ENCODE measurements at places on chromosomes 6 and 20. TPM values are rescaled to one million over a fixed set of nuclear protein-coding genes. Genes with fewer than 3 reads are reported as not detected.

DNA sequence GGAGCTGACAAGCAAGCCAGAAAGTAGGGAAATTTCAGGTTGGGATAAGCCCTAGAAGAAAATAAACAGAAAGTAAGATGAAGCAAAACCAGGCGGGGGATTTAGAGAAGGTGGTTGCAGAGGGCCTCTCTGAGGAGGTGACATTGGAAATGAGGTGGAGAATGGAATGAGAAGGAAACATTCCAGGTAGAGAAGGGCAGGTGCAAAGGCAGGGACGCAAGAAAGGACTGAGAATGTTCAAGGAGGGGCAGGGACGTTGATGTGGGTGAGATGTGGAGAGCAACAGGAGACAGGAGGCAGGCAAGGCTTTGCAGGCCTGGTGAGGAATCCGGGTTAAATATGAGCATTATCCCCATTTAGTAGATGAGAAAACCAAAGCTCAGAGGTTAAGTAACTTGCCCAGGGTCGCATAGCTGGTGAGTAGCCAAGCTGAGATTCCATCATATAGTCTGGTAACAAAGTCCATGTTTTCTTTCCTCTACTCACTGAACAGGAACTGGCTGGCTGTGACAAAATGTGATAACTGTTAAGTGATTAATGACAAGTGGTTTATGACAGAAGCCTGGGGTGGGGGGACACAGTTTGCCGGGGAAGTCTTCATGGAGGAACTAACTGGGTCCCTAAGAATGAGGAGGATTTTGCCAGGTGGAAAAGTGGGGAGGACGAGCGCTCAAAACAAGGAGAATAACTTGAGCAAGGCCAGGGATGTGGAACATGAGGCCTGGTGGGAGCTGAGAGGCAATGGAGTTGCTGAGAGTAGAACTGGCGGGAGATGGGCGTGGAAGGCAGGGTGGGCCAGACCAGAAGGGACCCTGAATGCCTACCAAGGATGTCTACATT, 32.6 kb downstream of the MRPL14 start:
- DNase-seq: no peak

- DNase-seq: no peak
Measured at GRCh38 chr6:136532030-136532429, 18.2 kb downstream of the MAP7 start.

- DNase-seq: no peak
Measured at GRCh38 chr20:35121186-35121585, 25.9 kb downstream of the EDEM2 start.

GRCh38 chr6:82554666-82555065, 191.0 kb downstream of the TPBG start:
- no peak for DNase-seq

DNA sequence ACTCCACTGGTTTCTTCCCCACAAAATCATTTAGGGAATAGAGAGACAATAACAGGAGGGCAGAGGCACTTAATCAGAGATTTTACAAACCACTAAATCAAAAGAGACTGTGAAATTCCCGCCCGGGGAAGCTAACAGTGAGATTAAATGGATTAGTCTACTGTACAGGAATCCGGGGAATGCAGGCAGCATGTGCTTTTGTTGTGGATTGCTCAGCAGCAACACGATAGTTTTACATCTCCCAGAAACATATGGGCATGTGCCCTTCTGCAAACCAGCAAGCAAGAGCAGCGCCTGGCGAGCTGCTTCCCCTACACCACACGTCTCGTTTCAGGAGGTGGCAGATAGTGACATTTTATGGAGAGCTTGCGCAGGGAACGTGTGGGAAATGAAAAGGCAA, 382.3 kb downstream of the CD83 start:
- DNase-seq: no peak

DNA sequence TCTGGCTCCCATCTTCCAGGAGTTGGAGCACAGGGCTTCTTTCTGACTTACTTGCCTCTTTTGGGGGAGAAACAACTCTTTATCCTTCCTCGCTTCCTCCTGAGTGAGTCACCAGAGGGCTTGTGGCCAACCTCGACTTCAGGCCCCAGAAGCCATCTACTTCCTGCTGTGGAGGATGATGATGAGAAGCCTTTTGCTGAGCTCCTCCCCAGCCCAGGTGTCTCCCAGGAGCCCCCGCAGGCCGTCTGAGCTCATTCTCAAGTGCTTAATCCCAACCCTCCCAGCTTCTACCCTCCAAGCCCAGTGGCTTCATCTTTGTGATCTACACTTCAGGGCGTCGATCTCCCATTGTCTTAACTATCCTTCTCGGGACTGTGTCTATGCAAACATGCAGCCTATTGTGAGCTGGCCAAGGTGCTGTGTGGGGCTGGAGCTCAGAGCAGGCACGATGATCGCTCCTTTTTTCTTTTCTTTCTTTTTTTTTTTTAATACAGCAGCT, 27.9 kb downstream of the SDCBP2 start:
- no peak for DNase-seq

DNA sequence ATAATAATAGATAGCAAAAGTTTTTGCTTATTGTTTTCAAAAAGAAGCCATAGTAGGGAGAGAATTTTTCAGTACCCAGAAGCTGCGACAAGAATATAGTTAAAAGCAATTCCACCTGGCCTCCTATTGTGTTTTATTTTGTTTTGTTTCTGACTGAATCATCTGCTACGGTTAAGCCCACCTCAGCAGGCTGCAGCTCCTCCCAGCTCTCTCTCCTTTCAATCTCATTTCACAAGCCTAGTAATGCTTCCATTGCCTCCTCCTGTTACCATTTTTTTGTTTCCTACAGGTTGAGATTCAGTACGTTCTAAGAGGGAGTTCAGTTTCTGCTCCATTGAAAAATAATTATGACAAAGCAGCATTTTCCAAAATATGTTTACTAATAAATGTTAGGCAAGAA, 77.9 kb downstream of the PCSK2 start:
- DNase-seq: no peak

- DNase-seq: no peak
Measured at GRCh38 chr6:16746401-16746800, 14.9 kb downstream of the ATXN1 start.

DNA sequence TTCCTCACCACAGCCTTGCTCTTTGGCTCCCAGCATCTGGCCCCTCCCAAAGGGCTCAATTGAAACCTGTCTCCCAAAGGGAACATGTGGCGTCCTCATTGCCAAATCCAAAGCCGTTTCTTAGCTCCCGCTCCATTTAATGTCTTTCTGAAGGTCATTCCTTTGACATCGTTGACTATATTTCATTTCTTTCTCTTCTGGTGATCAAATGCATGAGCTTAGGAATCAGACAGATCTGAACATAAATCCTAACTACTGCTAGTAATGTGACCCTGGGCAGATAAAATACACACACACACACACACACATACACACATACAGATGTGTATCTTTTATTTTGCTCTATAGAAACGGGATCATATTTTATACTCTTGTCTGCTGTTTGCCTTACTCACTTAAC, 964.7 kb upstream of the FLRT3 start:
- DNase-seq: no peak

DNA sequence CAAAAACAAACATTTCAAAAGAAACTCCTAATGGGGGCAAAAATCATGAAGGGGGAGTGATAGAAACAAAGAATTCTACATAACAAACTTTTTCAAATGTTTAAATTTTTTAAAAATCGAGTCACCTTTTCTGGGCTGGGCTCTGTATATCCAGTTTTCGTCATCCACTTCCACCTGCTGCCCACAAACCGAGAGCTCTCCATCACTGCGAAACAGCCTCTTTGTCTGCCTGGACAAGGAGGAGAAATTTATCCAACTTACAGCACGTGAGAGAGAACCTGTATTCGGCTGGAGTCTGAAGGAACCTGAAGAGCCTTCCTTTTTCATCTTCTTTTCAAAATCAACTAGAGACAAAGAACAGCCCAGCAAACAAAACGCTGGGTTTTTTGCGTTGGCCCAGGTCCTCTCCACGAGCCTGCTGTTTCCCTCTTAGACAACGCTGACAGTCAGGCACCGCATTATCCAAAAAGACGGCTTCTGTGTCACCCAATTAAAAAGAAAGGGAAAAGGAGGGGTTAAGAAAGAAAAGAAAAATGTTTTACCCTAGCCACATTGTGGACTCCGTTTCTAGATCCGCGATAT, 72.4 kb upstream of the NHSL1 start:
- DNase-seq: no peak

DNA sequence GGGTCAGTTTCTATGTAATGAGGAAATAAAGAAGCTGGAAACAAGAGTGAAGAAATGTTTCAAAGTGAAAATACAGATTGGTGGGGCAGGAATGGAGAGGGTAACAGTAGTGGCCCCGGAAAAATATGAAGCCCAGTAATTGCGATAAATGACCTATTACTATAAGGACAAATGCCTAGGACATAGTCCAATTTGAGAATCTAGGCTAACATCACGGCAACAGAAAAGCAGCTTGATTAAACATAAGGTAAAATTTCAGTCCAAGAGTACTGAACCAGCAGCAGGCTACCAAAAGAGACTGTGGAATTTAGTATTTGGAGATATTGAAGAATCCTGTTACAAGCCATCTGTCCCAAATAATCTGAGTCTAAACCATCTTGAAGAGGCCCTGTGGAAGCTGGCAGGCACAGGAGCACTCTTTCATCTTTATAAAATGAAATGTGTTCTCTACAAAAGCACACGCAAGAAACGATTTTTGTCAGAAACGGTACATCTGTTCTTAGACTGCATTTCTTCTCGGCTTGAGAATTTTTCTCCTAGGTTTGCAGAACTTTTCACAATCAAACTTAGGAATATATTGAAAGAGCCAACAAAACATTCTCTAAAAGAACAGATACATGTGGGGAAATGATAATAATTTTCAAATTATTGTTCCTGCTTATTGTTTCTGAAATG, 49.3 kb downstream of the ELOVL5 start:
- DNase-seq: no peak

- DNase-seq: peak; percentile 31
Measured at GRCh38 chr6:5471044-5471443, 209.7 kb downstream of the FARS2 start.

- no peak for DNase-seq
Measured at GRCh38 chr6:71621918-71622519, 264.3 kb upstream of the RIMS1 start.

DNA sequence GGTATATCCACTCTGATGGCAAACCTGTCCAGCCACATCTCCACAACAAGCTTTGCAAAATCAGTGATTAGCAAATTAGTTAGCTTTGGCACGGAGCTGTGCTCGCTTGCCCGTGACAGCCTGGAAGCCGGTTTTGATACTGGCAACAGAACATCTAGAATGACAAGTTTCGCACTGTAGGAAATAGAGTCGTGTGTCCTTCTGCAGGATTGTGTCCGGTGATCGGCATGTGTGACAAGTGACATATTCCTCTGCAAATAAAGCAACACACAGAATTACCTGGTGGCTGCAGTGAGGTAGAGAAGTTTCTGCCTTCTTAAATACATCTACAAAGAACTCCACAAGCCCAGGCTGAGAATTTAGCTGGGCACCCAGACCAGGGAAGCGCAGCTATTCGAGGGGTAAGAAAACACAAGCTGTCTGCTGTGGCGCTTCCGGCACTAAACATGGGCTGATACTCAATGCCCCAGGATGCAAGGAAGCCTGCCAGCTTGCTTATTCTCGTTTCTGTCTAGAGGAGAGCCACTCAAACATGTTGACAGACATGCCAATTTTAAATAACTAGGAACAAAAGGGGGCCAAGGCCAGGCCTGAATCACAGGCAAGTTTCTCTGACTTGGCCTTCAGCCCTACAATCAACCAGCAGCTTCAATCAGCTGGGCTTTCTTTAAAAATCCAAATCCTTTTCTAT, 22.2 kb downstream of the EIF2S2 start:
- DNase-seq: no peak

- no peak for DNase-seq
Measured at GRCh38 chr6:154885214-154885613, 109.9 kb upstream of the TIAM2 start.

GRCh38 chr6:142857233-142857761, 87.7 kb downstream of the HIVEP2 start:
- DNase-seq: no peak

DNA sequence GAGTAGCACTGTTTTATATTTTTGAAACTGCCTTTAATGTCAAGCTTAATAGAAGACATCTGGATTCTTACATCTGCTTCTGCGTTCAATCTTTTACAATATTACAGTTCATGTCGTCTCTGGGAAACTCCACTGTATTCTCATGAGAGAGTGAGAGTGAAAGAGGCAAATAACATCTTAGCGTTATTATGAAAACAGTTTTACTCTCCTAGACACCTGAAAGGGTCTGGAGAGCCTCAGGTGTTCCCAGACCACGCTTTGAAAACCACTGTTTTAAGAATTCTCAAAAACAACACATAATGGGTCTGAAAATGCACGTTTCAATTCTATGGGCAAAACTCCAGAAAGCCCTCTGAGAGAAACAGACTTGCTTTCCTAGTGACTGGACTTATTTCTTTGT, 63.3 kb downstream of the ARHGAP18 start:
- no peak for DNase-seq

DNA sequence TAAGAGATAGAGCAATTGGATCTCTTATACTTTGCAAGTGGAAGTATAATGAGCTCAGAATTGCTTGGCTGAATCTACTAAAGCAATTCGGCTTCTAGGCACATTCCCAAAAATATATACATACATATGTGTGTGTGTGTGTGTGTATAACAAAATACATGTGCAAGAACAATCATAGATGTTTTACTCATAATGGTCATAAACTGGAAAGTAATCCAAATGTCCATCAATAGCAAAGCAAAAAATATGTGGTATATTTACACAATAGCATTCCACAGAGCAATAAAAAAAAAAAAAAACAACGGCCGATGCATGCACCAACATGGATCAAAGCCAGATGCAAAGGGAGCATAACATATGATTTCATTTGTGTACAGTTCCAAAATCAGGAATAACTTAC, 707.9 kb downstream of the RFPL4B start:
- no peak for DNase-seq

- no peak for DNase-seq
Measured at GRCh38 chr6:148203970-148204369, 138.7 kb upstream of the SASH1 start.

DNA sequence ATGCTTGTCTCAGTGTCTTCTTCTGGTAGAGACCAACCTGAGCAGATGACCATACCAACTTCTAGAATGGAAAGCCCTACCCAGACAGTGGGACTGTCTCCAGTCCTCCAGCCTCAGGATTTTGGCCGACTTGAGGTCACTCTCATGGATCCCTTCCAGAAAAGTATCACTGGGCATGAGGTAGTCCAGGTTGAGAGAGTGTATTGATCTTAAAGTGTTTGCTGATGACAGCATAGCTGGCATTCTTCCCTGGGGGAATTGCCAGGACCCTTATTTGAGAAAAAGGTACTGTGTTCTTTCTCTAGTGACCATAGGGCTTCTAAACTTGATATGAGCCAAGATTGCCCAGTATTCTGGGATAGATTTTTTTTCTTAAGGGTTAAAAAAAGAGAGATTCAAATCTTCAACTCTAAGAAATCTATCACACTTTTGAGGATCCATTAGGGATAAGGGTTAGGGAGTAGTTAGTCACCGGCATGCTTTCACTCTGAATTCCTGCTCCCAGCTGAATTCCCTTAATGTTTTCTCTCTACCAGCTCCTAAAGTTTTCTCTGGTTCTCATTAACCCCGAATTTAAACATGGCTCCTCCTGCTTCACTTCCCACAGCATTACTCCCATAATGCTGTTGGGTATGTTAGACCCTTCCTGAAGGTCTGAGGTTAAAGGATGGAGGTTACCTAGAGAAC, 73.6 kb upstream of the FLRT3 start:
- no peak for DNase-seq

The CST5 gene
- not detected for polyA plus RNA-seq

The AVP gene
- polyA plus RNA-seq: not detected

The C20orf204 gene
- 0.40 TPM for polyA plus RNA-seq

The HLA-DOB gene
- polyA plus RNA-seq: 0.26 TPM

The BNIP5 gene
- 0.35 TPM for polyA plus RNA-seq

The ZC3H12D gene
- 0.32 TPM for polyA plus RNA-seq

The CCM2L gene
- 6.4 TPM for polyA plus RNA-seq

The POLH gene
- 21.5 TPM for polyA plus RNA-seq

All from right renal cortex interstitium (tissue), 3 donors.